ENCODE measurements at places on chromosomes 2 and 18. TPM values are rescaled to one million over a fixed set of nuclear protein-coding genes. Genes with fewer than 3 reads are reported as not detected.

Gene GREB1
- total RNA-seq, result 0.39 TPM

Gene NFATC1
- 0.59 TPM for total RNA-seq

Gene EVX2
- not detected for total RNA-seq

Gene TRAPPC8
- 23.8 TPM for total RNA-seq

Gene NRP2
- total RNA-seq, result 84.6 TPM

Gene EML6
- total RNA-seq, result 1.6 TPM

Gene RFTN2
- 0.10 TPM for total RNA-seq

Gene ADAM23
- not detected for total RNA-seq

Gene FSIP2
- 0.25 TPM for total RNA-seq

Gene FOXI3
- total RNA-seq, result not detected

Gene CPO
- not detected for total RNA-seq

Gene IL36G
- total RNA-seq, result not detected

All from M059J (cell line).